GM19239 (cell line): ENCODE measurements at places on chromosomes 1 and 21.

DNA sequence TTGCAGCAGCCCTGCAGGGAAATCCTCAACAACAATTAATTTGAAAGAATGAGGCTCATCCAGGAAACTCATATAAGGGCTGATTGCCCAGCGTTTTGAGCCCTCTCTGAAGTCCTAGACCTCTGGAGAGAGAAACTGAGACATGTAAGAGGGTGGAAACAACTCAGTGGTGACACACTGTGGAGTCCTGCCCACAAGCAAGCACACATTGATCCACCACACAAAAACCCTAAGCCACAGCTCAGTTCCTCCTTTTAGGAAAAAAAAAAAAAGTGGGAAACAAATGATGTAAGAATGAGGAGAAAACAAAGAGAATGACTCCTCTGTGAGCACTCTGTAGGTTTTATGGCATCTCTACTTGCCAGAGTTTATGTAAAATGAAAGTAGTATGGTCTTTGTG lies 22.9 kb upstream of the PLA2G5 start:
- no peak for DNase-seq

DNA sequence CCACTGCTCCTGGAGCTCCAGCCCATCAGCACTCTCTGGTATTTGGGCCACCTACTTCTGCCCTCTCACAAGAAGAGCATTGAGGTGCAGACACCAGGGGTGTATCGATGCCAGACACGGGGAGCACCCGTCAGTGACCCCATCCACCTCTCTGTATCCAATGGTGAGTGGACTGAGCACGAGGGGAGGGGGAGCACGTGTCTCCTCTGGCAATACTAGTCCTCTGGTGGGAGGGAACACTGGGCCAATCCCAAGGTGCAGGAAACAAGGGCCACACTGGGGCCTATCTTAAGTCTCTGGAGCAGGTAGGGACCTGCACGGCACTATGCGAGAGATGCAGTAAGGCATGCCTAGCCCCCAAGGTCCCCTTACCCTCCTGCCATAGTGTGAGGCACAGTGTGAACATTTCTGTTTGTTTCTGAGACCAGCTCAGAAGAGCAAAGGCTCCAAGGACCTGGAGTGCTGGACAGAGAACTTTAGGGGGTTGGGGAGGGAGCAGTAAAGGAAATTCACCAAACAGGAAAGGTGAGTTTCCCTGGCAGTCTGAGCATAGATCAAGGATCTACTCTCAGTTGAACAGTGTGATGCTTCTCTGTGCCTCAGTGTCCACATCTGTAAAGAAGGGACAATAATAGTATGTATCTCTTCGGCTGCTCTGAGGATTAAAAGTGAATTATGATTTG lies 2.3 kb downstream of the FCRLB start:
- DNase-seq = no peak

GRCh38 chr1:213003256-213003655 lies 12.4 kb downstream of the ANGEL2 start:
- DNase-seq = no peak

GRCh38 chr1:93628681-93629080 lies 53.0 kb downstream of the BCAR3 start:
- no peak for DNase-seq

DNA sequence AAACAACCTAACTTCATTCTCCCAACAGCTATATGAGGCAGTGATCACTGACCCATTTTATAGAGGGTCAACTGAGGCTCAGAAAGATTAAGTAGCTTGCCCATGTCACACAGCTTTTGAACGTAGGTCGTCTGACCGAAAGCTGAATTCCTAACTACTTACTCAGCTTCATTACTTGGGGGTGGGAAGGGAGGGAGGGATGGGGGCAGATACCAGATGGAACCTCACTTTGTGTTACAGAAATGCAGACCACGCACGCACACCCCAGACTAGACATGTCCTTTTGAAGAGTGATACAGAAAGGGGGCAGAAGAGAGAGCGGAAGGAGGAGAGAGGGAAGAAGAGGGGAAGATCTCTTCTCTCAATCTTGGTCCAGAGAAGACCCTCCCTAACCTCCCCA lies 2.3 kb downstream of the ADGRB2 start:
- no peak for DNase-seq

GRCh38 chr1:103266036-103266435 lies 157.7 kb upstream of the COL11A1 start:
- no peak for DNase-seq

DNA sequence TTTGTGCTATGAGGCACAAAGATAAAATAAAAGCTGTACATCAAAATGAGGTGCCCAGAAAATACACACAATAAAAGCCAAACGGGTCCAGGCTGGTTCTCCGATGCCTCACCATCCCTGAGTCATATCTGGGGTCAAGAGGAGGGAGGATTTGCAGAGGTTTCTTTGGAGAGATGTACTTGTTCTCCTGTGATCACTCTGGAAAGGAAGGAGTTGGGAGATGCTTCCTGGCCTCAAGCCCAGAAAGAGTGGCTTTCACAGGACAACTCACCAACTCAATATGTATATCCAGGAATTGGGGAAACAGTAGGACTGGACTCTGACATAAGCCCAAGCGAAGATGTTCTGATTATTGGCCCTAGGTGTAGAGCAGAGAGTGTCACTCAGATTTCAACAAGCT lies 51.9 kb downstream of the DIPK1A start:
- DNase-seq = no peak

DNA sequence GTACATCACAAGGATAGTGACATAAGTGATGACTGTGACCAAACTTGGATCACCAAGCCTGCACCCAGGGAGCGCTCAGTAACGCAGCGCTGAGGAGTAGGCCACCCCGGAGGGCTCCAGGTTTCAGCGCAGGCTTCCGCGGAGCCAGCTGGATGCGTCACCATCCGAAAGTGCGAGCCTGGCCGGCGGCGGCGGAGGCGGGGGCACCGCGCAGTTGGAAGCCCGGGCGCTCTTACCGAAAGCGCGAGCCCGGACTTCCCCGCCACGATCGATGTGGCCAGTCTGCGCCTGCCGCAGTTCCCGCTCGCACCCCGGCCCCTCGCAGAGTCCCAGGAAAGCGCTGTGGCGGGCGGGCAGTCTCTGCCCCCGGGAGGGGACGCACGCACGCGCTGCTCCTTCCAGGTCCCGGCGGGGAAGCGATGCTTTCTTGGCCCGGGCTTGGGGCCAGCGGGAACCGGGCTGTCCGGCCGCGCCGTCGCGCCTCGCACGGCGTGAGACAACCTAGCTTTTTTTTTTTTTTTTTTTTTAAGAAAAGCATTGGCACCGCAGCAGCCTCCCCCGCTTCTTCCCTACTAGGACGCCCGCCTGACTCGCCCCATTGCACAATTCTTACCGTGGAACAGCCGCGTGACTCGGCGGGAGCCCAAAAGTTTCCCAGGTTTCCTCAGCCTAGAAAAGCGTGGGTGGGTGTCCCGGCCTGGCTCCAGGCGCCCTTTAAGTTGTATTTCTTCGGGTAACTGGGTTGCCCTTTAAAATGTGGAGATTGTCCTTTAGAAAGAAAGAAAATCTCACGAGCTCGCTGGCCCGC lies 36.4 kb upstream of the JAK1 start:
- DNase-seq = no peak

DNA sequence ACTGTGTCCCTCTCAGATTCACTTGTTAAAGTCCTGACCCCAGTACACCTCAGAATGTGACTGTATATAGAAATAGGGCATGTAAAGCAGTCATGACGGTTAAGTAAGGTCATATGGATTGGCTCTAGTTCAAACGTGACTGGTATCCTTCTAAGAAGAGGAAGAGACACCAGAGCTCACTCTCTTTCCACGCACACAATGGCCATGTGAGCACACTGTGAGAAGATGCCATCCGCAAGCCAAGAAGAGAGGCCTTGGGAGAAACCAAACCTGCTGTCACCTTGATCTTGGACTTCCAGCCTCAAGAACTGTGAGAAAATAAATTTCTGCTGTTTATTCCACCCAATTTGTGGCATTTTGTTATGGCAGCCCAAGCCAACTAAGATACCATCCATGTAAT lies 56.8 kb upstream of the IRF2BP2 start:
- no peak for DNase-seq

- no peak for DNase-seq
Measured at GRCh38 chr1:162709132-162709860, 77.0 kb downstream of the DDR2 start.

DNA sequence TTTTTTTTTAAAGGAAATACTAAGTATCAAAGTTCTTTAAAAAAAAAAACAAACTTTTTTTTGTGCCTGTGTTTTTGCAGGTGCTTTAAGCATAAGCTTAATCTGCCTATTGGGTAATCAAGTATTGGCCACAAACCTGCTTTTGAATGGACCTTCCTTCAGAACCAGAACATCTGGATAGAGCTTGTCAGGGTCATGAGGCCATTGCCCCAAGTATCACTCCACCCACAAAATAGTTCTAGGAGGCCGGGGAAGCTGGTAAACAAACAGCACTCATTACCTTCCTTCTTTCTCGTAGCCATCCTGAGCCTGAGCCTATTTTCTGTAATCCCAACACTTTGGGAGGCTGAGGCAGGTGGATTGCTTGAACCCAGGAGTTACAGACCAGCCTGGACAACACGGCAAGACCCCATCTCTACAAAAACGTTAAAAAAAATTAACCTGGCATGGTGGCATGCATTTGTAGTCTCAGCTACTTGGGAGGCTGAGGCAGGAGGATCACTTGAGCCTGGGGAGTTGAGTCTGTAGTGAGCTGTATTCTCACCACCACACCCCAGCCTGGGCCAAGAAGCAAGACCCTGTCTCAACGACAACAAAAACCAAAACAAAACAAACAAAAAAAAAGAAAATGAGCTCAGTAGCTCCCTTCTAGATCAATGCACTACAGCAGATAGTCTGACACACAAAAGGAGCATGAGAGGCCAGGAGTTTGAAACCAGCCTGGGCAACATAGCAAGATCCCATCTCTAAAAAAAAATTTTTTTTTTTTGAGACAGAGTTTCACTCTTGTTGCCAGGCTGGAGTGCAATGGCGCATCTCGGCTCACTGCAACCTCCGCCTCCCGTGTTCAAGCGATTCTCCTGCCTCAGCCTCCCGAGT lies 34.1 kb upstream of the EPS15 start:
- DNase-seq = no peak

DNA sequence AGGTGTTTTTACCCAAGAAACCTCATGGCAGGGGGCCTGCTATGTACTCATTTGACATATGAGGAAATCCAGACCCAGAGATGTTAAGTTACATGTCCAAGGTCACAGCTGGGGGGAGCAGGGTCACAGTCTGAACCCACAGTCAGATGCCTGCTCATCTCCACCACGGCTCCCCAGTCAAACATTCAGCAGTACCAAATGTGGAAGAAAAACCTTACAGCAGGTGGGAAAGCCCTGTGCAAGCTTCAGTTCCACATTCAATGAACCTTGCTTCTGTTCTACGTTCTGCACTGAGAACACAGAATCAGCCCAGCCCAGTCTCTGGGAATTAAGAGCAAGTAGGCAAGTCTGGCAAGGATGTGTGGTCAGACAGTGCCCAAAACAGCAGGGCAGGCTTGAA lies 35.2 kb downstream of the LRP8 start:
- no peak for DNase-seq

GRCh38 chr21:45281411-45282282 lies 6.0 kb downstream of the POFUT2 start:
- no peak for DNase-seq

GRCh38 chr1:7255303-7256058 lies 470.2 kb downstream of the CAMTA1 start:
- DNase-seq = no peak

DNA sequence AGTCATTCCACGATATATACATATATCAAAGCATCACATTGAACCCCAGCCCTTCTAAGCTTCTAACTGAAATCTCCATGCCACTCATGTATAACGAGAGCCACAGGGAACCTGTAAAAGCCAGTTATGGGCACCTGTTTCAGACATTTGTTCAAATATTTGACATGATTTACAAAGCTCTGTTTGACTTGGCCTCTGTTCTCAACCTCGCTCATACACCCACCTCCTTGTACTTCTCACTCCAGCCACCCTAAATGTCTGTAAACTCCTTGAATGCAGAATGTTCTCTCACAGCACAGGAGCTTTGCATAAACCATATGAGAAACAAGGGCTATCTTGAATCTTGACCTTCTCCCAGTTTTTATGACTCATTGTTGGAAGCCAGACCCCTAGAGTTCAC lies 36.9 kb upstream of the CD2 start:
- no peak for DNase-seq

GRCh38 chr1:245684166-245684565 lies 529.4 kb downstream of the KIF26B start:
- no peak for DNase-seq

DNA sequence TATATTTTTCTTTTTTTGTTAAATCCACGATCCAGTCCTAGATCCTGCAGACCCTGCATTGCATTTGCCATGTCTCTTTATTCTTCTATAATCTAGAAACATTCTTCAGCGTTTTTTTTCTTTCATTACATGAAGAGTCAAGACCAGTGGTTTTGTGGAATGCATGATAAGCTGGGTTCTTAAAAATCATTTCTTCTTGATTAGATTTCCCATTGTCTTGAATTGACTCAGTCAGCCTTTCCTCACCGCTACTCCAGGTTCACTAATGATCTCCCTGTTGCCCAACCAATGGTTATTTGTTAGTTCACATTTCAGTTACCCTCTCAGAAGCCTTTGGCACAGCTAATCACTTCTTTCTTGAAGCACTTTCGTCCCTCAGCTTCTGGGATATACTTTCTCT lies 25.2 kb downstream of the CHD1L start:
- DNase-seq = no peak

GRCh38 chr1:212649020-212649419 lies 40.5 kb downstream of the ATF3 start:
- no peak for DNase-seq

- no peak for DNase-seq
Measured at GRCh38 chr1:47950471-47950870, 46.7 kb downstream of the TRABD2B start.

GRCh38 chr1:183697814-183698590 lies 44.9 kb upstream of the APOBEC4 start:
- DNase-seq = no peak
